ENCODE measurements at places on chromosomes 16 and 17.
A peak's percentile ranks its signal among the peaks of the same experiment; 100 is the strongest.

DNA sequence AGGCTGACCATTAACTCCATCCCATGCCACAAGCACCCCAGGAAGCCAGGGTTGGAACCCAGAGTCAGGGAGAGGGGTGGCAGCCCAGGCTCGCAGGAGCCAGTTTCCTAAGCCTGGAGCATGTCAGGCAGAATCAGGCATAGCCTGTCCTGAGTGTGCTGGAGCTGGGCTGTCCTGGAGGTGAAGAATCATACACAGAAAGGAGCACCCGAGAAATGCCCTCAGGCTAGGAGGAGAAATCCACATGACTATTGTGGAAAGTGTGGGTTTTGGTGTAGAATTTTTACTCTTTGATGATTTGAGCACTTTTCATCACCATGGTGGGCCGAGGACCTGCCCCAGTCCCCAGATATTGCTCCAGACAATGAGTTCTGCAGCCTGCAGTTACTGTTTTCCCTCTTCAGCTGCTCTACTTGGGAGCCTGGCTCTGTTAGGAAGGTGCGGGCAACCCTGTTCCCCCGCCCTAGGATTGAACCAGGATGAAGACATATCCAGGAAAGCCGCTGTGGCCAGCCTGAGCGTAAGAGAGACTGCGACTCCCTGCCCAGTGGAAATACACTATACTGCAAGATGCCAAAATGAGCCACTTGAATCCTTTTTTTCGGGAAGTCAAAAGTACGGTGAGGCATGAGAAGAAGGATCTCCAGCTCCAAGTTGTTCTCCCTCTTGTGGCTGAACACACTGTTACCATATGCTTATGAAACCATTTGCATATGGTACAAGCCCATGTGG, 29.0 kb upstream of the HEATR6 start:
- no peak for DNase-seq

DNA sequence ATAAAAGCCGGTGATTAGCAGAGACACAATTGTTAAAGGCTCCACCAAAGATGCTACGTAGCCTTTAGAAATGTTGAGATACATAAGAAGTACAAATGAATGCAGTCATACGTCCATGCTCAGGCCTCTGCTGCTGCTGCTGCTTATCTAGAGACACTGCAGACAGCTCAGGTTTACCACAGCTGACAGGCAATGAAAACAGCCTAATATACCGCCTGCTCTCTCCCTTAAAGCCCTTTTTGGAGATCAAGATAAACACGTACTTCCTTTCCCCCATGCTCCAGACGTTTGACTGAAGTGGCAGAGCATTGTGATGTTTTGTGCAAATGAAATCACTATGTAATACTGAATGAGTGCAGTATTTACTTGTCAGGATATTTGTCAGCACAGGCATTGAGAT, 185.3 kb downstream of the AATF start:
- no peak for DNase-seq

- DNase-seq = no peak
Observed at GRCh38 chr16:57026778-57027062, 37.4 kb downstream of the NLRC5 start.

DNA sequence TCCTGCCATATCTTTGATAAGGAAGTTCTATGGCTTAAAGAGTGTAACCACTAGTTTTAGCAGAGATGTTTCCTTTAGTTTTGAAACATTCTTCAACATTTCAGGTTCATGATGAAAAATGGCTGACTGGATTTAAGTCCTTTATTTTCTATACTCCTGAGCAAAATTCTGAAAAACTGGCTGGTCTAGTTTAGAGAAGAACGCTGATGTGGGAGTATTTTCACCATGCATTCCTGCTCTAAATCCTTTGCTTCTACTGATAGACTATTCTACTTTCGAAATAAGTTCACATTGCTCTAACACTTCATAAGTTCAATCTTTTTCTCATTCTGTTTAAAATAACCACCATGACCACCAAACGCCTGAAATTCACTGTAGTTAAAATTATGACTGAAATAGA, 281.9 kb downstream of the FTO start:
- no peak for DNase-seq

DNA sequence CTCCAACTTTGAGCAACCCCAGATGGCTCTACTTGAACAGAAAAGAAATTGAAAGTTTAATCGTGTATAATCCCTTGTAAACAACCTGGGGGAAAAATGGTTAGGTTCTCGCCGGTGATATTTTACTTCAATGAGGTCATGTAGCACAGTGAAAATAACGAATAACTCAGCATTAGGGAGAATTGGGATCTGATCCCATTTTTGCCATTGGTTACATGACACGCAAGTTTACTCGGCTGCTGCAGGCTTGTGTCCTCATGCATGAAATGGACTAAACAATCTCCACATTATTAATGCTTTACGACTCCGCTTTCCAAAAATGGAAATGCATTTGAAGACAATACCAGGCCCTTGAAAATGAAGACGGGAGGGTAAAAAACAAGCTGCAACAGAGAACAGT, 45.5 kb upstream of the LRRC37A3 start:
- DNase-seq = no peak

DNA sequence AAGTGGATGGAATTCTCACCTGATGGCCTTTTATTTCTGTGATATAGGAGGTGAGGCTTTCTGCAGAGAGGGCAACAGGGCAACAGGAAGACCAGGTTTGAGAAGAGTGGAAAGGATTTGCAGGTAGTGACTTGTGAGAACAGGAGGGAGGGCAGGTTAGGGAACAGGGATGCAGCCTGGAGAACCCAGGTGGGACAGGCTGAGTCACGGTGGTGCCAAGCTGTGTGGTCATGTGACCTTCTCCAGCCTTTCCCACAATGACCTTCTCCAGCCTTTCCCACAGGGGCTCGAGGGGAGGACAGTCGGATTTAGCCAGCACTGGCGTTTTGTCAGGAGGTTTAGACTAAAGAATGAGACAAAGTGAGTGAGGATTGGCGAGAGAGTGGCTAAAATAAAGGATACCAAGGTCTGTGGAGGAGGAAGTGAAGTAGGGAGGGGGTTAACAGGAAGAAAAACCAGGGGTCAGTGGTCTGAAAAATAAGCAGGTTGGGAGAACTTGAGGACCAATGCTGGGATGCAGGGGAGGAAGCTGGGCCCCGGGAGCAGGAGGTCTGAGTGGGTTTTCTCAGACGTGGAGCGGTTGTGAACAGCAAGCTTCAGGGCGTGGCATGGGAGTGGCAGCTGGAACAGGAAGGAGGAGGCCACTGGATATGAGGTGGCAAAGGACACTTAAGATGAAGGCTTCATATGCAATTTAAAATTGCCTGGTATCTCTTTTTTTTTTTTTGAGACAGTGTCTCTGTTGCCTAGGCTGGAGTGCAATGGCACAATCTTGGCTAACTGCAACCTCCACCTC, 37.7 kb downstream of the DNAH2 start:
- no peak for DNase-seq

GRCh38 chr16:62989480-62989879, 953.2 kb upstream of the CDH8 start:
- DNase-seq = no peak

DNA sequence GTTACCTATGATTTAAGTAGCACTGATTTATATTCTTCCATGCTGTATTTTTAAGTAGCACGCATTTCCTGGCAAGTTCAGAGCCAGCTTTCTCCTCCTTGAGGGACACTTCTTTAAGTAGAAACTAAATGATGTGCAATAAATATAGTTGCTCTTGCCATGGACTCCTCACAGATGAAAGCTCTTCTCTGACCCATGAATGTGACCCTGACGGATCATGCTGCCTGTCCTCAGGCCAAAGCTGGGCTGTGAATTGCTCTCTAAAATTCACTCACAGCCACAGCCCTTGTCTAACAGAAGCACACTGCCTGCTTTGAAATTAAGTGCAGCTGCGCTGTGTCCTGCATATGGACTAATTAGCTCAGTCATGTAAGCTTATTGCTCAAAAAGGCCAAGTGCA, 438.8 kb downstream of the PMP22 start:
- no peak for DNase-seq

GRCh38 chr16:3769013-3769412, 51.7 kb upstream of the TRAP1 start:
- no peak for DNase-seq

- no peak for DNase-seq
Observed at GRCh38 chr16:11880007-11880406, 28.7 kb upstream of the RSL1D1 start.

GRCh38 chr16:19218581-19218980, 50.5 kb downstream of the SYT17 start:
- no peak for DNase-seq

DNA sequence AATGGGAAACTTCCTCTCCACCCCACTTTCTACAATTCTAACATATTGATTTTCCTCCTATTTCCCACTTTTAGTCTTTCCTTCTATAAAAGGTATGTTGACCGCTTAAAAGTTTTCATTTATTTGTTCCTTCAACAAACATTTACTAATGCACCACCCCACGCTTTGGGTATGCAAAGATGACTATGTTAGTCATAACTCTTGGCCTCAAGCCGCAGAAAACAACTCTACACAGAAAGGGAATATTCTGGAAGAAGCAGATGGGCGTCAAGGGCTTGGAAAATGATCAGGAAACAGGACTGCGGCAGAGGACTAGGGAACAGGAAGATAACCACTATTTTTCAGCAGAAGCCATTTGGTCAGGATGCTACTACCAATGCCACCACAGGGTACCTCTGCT, 56.8 kb upstream of the FA2H start:
- DNase-seq = no peak

DNA sequence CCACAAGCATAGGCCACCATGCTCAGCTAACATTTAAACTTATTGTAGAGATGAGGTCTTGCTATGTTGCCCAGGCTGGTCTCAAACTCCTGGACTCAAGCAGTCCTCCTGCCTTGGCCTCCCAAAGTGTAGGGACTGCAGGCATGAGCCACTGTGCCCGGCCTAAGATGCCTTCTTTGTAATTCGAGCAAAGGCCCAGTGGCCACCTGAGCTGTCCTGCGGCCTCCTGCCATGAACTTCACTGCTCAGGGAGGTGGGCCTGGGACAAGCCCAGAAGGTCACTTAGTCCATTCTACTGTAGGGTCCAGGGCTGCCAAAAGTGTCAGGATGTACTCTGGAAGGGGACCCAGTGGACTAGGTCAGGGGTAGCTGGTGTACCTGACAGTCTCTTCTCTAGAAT, 30.5 kb downstream of the DHX38 start:
- no peak for DNase-seq

DNA sequence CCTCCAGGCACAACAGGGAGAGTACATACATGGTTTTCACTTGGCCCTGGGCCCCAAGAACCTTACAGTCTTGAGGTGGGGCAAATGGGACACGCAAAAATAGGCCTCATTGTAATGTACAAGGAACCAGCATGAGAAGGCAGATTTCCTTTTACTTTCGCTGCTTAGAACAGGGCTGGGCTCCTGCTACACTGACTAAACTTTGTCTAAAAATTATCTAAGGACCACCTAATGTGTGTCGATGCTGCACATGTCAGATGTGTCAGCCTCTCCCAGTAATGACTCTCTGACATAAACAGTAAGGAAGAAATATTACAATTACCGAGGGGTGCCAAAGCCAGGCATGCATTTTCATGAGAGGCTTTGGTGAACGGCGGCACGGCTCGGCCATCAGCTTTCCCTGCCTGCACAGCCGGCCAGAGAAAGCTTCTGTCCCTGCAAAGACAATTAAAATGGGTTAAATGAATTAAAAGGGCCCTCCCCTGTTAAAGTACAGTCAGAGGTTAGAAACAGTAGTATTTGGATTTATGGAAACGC, 224.2 kb upstream of the IRX3 start:
- no peak for DNase-seq

- DNase-seq = no peak
Observed at GRCh38 chr16:68215302-68215701, 20.6 kb downstream of the ESRP2 start.

- no peak for DNase-seq
Observed at GRCh38 chr16:51734220-51734619, 583.1 kb upstream of the SALL1 start.

DNA sequence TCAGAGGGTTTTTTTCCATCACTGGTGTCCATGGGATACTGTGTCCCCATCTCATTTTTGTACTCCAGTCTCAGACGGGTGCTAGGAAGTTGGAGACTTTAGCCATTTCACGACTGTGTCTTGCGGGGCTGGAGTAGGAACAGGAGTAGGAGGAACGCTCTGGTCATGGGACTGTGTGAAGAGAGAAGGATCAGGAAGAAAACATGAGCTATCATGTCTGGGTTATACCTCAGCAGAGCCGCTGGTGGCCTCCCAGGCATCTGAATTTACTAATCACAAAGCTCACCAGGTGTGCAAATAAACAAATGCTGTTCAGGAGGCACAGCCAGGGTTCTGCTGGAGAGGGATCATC, 225.4 kb downstream of the SEC14L1 start:
- DNase-seq = no peak

GRCh38 chr17:76644995-76645394, 1.4 kb upstream of the ST6GALNAC1 start:
- no peak for DNase-seq

- no peak for DNase-seq
Observed at GRCh38 chr17:82791532-82791931, 39.7 kb downstream of the TBCD start.

GRCh38 chr17:80477647-80478478, 1.5 kb upstream of the NPTX1 start:
- no peak for DNase-seq

DNA sequence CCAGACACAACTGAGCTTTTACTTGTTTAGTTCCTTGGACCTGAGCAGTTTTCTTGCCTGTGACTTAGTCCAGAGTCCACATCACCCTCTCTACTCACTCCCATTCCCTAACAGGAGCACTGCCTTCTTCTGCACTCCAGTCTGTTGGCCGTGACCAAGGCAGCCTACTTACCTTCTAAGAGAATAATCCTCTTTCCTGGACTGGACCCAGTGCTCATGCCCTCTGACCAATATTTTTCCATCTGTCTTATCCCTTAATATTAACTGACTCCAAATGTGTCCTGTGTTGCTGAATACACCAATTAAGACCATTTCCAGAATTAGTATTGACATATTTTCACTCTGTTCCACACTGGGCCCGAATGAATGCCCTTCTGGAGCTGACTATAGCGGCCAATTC, 681.0 kb upstream of the KIF2B start:
- DNase-seq = no peak

GRCh38 chr16:76276745-76277438, at the start of gene CNTNAP4:
Gene CNTNAP4 (plus strand): TSS chr16:76277401. CDS start chr16:76277663, 262 bp downstream.
- DNase-seq = peak; percentile 57

- DNase-seq = no peak
Observed at GRCh38 chr17:57284583-57284982, 28.3 kb downstream of the MSI2 start.

GRCh38 chr16:20107083-20107482, 33.4 kb upstream of the GPR139 start:
- DNase-seq = no peak

DNA sequence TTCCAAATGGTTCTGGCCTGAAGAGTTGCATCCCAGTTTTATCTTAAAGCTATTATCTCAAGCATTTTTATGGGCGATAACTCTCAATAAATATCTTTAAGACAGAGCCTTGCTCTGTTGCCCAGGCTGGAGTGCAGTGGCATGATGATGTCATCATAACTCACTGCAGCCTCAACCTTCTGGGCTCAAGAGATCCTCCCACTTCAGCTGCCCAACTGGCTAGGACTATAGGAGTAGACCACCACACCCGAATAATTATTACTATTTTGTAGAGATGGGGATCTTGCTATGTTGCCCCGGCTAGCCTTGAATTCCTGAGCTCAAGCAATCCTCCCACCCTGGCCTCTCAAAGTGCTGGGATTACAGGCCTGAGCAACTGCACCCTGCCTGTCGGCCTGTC, 26.1 kb upstream of the CYTH1 start:
- no peak for DNase-seq

All from right cardiac atrium (tissue), 5 donors.